Choroid plexus epithelial cell (primary cell): ENCODE measurements at places on chromosomes 2 and 18.

GRCh38 chr2:215751200-215751910, 262.0 kb downstream of the MREG start:
- peak; percentile 92 for DNase-seq

DNA sequence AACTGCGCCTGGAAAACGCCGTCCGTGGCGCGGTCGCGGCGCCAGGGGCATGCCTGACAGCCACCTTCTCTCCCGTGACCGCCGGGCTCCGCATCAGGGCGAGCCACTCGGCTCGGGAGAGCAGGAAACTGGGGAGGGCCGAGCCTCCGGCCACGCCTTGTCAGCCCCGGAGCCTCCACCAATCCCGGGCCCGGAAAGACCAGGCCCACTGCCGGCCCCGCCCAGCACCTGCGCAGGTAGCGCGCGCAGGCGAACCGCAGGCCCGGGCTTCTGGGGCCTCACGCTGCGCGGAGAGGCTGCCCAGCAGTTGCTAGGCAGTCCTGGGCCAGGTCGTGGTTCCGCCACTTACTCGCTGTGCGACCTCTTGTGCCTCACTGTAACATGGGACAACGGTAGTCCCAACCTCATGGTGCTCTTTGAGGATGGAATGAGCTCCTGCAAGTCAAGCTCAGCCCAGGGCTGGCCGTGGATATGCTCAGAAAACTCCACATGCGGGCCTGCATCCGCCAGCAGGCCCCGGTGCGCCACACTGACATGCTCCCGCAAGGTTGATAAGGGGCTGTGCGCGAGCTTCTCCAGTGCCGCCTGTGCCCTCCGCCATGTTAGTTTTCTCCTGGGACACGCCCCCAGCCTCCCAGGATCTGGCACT, 97.1 kb downstream of the INHBB start:
- DNase-seq = no peak

DNA sequence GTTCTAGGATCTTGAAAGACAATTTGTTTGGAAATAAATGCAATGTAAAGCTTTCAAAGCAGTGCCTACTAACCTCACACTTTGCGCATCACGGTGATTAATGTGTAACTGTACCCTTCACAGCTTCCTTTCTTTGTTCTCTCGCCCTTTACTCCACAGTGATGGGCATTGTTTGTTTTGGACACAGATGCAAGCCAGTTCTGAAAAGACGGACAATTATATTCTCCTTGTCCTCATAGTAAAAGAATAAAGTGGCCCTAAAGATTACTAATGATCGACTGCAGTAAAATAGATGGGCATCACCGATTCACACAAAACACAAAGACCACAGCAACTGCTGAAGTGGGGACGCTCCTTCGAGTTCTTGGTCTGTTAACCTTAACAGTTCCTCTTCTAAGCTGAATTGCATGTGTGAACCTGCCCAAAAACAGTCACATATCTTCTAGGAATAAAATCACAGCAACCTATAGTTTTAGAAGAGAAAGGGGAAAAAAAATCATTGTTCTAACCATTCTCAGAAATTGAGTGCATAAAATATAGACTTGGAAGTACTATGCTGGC, 7.7 kb downstream of the L3MBTL4 start:
- DNase-seq = no peak

GRCh38 chr2:181467966-181468707, 11.0 kb downstream of the ITGA4 start:
- peak; percentile 34 for DNase-seq

DNA sequence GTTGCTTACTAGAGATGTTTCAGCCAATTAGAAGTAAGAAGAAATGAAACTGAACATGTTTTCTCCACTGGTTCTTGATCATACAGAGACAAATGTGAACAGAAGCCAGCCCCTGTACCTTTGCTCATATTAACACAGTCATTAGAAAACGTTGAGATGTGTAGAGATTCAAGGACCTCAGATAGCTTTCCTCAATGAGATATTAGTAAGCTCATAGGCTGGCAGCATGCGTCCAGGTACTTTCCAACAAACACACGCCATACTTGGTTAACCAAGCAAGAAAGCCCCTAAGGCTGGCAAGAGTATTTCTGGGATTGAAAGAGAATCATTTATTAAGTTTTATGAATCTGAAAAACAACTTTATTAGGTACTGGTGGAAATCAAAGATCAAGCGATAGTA, 37.5 kb downstream of the SLC5A7 start:
- DNase-seq = no peak
